ENCODE measurements at places on chromosomes 1 and 21.

DNA sequence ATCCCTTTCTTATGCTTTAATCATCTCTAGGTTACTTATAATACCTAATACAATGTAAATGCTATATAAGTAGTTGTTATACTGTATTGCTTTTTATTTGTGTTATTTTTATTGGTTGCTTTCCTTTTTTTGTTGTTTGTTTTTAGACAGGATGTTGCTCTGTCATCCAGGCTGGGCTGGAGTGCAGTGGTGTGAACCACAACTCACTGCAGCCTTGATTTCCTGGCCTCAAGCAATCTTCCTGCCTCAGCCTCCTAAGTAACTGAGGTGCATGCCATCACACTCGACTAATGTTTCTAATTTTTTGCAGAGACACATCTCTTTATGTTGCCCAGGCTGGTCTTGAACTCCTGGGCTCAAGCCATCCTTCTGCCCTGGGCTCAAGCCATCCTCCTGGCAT is 26.9 kb downstream of the KRTAP19-8 start:
- no peak for DNase-seq

DNA sequence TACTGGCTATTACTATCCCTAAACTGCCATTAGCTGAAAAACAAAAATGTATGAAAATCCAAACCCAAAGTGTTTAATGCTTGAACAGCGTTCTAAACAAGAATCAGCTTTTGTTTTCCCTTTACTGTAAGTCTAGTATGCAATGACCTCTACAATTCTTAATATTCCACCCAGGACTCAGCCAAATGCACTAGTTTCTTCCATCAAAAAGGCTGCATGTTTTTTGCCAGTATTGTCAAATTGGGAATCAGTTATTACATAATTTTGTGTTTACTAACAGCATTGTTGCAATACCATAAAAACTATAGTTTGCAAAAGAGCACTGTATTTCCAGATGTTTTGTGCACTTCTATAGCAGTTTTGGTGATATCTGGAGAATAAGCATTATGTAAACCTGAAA is 634.5 kb downstream of the LTN1 start:
- DNase-seq = no peak

- no peak for DNase-seq
Measured at GRCh38 chr1:198889101-198889500, 250.3 kb downstream of the PTPRC start.

- DNase-seq = no peak
Measured at GRCh38 chr21:15279482-15279881, 214.7 kb upstream of the NRIP1 start.

DNA sequence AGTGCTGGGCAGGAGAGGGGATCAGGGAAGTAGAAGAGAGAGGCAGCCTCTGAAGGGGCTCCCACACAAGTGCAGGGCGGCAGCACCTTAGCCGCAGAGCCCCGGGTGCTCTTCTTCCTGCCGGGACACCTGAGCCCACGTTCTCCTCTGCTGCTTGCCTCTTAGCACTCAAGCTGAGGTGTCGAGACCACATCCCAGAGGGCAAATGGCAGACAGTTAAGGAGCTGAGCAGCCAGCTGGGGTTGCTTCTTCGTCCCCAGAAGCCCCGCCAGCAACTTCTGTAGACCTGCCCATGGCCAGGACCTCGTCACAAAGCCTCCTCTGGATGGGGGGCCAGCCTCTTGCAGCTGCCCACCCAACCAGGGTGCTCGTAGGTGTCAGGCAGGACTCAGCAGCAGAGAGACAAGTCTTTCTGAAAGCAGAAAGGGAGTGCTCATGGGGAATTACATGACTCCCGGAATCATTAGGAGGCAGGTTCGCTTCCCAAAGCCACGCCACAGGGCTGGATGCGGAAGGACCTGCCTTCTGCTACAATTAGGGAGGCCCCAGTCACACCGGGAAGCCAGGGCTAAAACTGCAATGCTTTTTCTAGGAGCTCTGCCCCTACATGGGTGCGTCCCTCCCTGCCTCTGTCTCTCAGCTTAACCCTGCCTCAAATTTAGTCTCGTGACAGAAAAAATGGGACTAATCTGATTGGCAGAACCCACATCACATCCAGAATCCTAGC is 141.4 kb upstream of the RAB4A start:
- no peak for DNase-seq

DNA sequence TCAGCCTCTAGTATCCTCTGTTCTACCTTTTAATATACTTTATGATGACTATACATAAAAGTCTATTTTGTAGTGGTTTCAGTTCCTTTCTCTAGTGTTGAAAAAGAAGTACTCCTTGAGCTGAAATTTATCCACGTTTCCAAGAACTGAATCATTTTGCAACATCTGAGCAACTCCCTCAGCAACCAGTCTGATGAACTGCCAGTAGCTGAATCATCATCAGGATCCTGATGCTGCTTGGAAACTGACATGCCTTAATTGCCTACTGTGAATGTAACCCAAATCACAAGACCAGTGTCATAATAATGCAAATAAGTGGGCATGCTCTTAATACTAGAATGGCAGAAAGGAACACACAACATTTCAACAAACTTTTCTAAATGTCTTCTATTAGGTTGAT is 103.3 kb downstream of the CYYR1 start:
- DNase-seq = peak; percentile 28

GRCh38 chr1:54053745-54054437 is 483 bp downstream of the TCEANC2 start:
- peak; percentile 2 for DNase-seq

- DNase-seq = no peak
Measured at GRCh38 chr1:60903591-60903990, 178.8 kb upstream of the NFIA start.

GRCh38 chr1:38941527-38942019 is at the start of gene RHBDL2:
TSS of gene RHBDL2 (minus strand) at chr1:38941830. CDS start at chr1:38919212, 22,618 bp downstream.
- DNase-seq = no peak

- DNase-seq = no peak
Measured at GRCh38 chr1:2785631-2786328, 15.7 kb downstream of the TTC34 start.

DNA sequence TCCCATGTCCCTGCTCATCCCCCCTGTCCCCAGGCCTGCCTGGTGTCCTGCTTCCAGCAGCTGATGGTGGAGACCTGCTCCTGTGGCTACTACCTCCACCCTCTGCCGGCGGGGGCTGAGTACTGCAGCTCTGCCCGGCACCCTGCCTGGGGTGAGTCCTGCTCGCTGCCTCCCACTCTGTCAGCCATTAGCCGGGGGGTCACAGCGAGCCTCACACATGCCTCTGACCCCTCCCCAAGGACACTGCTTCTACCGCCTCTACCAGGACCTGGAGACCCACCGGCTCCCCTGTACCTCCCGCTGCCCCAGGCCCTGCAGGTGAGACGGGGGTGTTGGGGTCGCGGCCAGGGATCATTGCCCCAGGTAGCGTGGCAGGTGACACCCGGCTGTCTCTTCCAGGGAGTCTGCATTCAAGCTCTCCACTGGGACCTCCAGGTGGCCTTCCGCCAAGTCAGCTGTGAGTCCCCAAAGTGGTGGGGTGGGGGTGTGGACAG is 10.0 kb downstream of the SCNN1D start:
- DNase-seq = no peak

DNA sequence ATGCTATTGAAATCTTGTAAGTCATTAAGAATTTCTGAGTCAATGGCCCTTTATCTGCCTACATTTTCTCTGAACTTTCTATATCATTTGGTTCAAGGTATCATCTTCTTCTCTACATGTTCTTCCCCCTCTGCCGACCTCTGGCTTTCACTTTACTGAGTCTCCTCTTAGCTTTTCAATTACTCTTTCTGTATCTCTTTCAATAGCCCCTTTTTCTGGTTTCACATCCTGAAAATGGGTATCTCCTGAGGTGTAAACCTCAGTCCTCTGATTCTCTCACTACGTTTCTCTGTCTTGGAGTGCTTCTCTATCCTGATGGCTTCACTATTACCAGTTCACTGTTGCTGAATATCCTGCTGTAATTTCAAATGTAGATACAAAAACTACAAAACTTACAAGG is 98.9 kb downstream of the LYST start:
- no peak for DNase-seq

- no peak for DNase-seq
Measured at GRCh38 chr1:200474633-200475032, 64.8 kb upstream of the ZNF281 start.

DNA sequence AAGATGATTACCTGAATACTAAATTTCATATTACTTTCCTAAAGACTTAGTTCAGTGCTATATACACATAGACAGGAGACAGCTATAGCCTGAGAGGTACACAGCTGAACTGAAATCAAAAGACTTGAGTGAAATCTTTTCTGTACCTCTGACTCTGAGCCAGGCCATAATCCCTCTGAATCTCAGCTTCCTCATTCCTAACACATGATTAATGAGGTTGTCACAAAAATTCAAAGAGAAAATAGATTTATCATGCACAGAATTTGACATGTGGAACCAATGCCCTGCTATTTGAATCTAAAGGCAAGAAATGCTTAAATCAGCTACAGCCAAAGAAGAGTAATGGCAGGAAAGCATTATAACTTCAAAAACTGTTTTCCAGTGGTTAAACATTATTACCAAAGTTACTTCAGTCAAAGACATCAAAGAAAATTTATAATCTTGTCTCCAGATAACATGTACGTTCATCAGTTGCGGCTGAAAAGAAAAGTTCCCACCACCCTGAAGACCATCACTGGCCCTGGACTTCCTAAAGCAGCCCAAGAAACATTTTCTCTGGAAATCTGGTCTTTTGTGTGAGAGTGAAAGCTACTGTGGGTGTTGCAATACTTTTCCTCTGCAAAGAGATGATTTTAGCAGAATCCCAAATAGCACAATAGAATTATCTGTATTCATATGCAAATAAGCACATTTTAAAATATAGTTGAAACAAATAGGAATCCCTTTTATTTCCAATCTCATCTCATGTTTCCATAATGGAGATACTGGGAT is 13.8 kb upstream of the ATP1A1 start:
- DNase-seq = no peak

- DNase-seq = no peak
Measured at GRCh38 chr1:5888606-5889211, 103.5 kb downstream of the NPHP4 start.

DNA sequence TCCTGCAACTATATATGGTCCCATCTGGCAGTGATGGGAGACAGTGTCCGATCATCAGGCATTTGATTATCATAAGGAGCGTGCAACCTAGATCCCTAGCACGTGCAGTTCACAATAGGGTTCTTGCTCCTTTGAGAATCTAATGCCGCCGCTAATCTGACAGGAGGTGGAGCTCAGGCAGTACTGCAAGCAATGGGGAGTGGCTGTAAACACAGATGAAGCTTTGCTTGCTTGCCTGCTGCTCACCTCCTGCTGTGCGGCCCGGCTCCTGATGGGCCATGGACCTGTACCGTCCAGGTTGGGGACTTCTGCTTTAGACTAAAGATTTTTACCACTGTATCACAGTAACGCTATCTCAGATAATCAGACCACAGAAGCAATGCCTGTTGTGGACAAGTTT is 63.8 kb downstream of the TGFB2 start:
- no peak for DNase-seq

- no peak for DNase-seq
Measured at GRCh38 chr1:98103617-98104285, 182.9 kb upstream of the DPYD start.

GRCh38 chr1:185027252-185027882 is 18.0 kb upstream of the RNF2 start:
- no peak for DNase-seq

DNA sequence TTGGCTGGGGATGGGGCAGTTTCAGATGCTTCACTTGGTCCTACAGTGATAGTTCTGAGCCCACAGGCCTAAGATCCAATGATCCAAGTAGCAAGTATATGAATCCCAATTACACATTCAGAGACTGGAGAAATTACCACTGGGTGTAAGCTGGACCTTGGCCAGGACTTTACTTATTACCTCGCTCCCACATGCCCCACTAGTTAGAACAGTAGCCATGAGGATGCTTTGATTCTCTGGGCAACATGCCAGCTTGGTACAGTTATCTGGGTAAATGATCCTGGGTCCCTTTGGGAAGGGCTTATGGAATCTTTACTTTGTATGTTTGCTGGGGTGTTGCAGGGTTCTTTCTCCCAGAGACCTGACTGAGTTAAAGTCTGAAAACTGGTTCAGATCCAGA is 5.0 kb upstream of the FCAMR start:
- no peak for DNase-seq

GRCh38 chr1:159756397-159756796 is 24.4 kb upstream of the DUSP23 start:
- no peak for DNase-seq

GRCh38 chr1:11516961-11517635 is 38.1 kb downstream of the DISP3 start:
- no peak for DNase-seq

DNA sequence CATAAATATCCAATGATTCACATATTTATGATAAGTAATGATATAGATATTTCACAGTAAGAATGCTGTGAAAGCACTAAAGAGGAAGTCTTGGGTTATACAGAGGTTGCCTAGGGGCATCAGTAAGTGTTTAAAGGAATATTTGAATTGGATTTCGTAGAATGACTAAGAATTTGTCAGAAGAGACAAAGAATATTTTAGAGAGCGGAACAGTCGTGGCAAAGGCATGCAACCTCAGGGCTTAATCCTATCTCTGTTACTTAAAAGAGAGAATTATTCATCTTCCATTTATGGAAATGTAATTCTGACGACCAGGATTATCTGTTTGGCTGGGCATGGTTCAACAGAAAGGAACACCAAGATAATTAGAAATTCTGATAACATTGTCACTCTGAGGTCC is 171.9 kb upstream of the NR5A2 start:
- no peak for DNase-seq

- no peak for DNase-seq
Measured at GRCh38 chr1:91099746-91100621, 78.1 kb upstream of the ZNF644 start.

GRCh38 chr1:207745839-207746767 is 5.8 kb upstream of the CD46 start:
- no peak for DNase-seq

GRCh38 chr1:54188291-54188690 is 11.5 kb downstream of the CYB5RL start:
- DNase-seq = no peak

GRCh38 chr1:218829097-218829496 is 344.6 kb upstream of the LYPLAL1 start:
- DNase-seq = no peak

- no peak for DNase-seq
Measured at GRCh38 chr21:44024887-44025353, 12.8 kb downstream of the TRAPPC10 start.

- DNase-seq = no peak
Measured at GRCh38 chr1:1157914-1158710, 15.6 kb upstream of the TTLL10 start.

Data from HTR-8/SVneo (cell line).